ENCODE measurements at places on chromosomes 4 and X.
A peak's percentile ranks its signal among the peaks of the same experiment; 100 is the strongest.

GRCh38 chr4:42341518-42342026 is 55.7 kb upstream of the SHISA3 start:
- DNase-seq = no peak

DNA sequence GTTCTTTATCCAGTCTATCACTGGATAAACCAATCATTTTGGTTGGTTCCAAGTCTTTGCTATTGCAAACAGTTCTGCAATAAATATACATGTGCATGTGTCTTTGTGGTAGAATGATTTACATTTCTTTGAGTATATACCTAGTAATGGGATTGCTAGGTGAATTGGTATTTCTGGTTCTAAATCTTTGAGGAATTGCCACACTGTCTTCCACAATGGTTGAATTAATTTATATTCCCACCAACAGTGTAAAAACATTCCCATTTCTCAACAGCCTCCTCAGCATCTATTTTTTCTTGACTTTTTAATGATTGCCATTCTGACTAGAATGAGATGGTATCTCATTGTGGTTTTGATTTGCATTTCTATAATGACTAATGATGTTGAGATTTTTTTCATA is 791.7 kb upstream of the AGA start:
- no peak for DNase-seq

DNA sequence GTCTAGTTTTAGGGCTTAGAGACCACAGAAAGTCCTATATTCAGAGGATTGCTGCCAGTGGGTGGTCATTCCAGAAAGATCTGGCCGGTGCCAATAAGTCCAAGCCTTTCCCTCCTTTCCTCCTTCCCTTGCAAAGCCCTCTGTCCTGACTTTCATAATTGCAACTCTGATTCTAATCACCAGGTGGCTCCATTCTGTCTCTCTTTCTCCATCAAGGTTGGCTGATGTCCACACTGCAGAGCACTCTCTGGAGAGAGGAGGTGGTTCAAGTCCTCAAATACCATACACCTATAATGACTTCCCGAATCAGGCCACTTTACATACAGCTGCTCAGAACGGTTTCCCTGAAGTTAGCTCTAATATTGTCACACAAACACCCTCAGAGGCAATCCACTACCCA is 22.4 kb upstream of the ARMCX4 start:
- DNase-seq = no peak

DNA sequence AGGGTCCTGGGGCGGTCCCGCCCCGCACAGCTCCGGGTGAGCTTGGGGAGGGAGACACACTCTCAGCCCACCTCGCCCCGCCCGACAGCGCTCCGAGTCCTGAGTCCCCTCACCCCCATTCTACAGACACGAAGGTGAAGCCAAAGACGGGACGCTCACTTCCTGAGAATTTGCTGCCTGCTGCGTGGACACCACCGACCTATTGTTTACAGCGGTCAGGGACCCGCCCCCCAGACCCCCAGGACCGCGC is 796 bp upstream of the ZNF141 start:
- no peak for DNase-seq

- no peak for DNase-seq
Observed at GRCh38 chr4:180937083-180937482, 1306.1 kb upstream of the TENM3 start.

GRCh38 chr4:105075045-105075444 is 71.6 kb upstream of the TET2 start:
- DNase-seq = no peak

DNA sequence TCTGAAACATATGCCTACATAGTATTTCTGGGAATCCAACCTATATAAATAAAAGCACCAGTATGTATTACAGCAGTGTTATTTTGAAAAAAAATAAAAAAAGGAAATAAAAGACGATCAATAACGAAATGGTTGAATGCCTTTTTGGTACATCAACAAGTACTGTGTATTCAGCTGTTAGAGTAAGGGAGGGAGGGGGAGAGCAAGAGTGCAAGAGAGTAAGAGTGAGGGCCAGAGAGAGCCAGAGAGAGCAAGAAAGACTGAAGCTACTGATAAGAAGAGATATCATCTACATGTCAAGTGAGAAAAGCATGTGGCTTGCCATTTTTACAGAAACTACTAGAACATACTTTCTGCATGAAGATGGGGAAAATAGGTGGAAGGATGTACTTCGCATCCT is 1.8 kb downstream of the SPIN4 start:
- DNase-seq = no peak

GRCh38 chrX:139058831-139059495 is 347.4 kb upstream of the FGF13 start:
- DNase-seq = no peak

GRCh38 chrX:2500091-2500802 is 529 bp downstream of the DHRSX start:
- DNase-seq = no peak

- no peak for DNase-seq
Observed at GRCh38 chr4:142955501-142955900, 109.4 kb upstream of the INPP4B start.

- no peak for DNase-seq
Observed at GRCh38 chr4:14888790-14889572, 113.3 kb upstream of the CPEB2 start.

DNA sequence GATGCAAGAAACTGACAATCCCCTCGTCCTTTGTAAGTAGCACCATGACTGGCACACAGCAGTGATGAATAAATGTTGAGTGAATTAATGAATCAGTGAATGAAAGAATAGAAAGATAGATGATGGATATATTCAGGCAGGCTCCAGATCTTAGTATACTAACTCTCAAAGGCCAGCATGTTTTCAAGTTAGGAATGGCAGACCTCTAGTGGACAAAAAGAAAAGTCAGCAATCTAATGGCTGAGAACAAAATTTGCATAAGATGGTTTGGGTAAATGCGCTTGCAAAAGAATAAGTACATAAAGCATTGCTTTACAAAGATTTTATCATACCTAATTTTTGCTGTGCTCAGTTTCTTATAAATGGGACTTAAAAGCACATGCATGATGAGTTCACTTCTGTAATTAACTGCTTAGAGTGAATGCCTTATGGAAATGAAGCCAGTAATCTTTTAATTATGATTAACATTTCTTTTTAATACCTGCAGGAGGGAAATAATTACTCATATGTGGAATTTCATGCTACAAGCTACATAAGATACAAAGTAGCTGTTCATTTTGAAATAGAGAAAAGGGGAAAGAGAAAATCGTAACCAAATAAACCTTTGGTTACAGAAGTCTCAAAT is 126.9 kb upstream of the GPRIN3 start:
- no peak for DNase-seq

GRCh38 chrX:153687121-153688039 is at the start of gene SLC6A8:
Gene SLC6A8 (plus strand): TSS chrX:153687926. CDS start chrX:153688575, 649 bp downstream.
- peak; percentile 65 for DNase-seq

GRCh38 chr4:187547316-187547715 is 448.3 kb upstream of the ZFP42 start:
- DNase-seq = no peak

- no peak for DNase-seq
Observed at GRCh38 chr4:183580849-183581248, 76.0 kb downstream of the ING2 start.

- no peak for DNase-seq
Observed at GRCh38 chr4:53205970-53206369, 159.9 kb downstream of the SCFD2 start.

DNA sequence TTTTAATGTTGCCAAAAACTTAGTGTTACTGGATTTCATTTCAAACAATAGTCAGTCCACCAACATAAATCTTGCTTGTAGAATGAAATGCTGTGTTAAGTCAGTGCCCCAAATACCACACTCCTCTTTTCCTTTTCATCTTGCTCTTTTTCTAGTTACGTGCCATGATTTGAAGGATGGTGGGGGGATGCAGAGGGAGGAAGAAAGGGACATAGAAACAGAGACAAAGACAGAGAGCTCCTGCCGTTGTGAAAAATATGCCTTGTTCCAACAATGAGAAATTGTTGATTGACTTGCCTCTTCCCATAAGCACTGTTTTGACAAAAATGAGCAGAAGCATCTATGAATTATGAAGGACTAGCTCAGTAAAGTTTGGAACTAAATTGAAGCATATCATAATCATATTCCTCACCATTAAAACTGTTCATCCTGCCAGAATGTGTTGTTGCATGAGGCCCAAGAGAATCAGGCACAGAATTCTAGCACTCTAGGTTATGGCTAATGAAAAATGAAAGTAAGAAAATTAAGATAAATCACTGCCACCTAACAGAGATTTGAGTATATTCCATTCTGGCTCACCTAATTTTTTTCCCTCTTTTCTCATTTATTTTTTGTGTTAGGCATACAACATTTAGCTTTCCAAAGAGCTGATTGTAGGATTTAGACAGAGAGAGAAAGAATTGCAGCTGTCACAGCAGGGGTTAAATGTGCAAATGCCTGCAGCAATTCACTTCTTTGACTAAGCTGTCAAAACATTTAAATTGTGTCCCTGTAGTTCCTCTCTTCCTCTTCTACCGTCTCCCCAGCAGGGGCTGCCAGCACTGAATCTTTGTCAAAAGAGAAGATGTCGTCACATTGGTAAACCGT is 111.6 kb upstream of the PTPN13 start:
- DNase-seq = no peak
